ENCODE measurements at places on chromosomes 12 and 14. TPM values are rescaled to one million over a fixed set of nuclear protein-coding genes. Genes with fewer than 3 reads are reported as not detected.

DEPDC4 gene
- 0.62 TPM for total RNA-seq

EXOC3L4 gene
- not detected for total RNA-seq

DTX3 gene
- 5.7 TPM for total RNA-seq

SMOC1 gene
- 15.4 TPM for total RNA-seq

CCDC59 gene
- 54.0 TPM for total RNA-seq

POLE2 gene
- total RNA-seq = 12.7 TPM
